H1 (cell line): ENCODE measurements at places on chromosomes 4 and X. TPM values are rescaled to one million over a fixed set of nuclear protein-coding genes. Genes with fewer than 3 reads are reported as not detected.

DNA sequence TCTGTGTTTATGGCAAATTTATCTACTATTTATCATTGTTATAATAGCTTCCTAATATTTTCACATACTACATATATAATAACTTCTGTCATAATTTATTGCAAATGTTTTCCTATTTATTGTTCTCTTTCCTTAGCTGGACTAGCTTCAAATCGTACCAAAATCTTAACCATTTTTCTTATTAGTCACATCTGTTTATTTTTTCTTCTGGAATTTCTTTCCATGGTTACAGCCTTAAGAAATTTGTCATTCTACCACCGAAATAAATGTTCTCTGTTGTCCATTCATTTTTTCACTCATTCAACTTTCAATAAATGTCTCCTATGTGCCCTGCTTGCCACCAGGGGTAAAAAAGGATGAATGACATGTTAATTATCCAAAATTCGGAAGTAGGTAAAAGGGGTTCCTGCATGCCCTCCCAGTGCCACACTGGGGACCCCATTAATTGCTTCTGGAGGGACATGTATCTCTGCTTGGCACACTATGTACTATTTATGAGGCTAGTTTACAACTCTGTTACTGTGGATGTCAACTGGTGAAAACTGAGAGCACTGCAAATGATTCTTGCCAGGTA, 182.1 kb downstream of the SH3KBP1 start:
- DNase-seq: no peak

MAGEE1 gene
- 1.3 and 2.3 TPM in 2 replicates for polyA plus RNA-seq

LAMP2 gene
- 14.3 and 21.2 TPM in 2 replicates for polyA plus RNA-seq

HAUS3 gene
- polyA plus RNA-seq: 3.2 and 5.1 TPM in 2 replicates

DNA sequence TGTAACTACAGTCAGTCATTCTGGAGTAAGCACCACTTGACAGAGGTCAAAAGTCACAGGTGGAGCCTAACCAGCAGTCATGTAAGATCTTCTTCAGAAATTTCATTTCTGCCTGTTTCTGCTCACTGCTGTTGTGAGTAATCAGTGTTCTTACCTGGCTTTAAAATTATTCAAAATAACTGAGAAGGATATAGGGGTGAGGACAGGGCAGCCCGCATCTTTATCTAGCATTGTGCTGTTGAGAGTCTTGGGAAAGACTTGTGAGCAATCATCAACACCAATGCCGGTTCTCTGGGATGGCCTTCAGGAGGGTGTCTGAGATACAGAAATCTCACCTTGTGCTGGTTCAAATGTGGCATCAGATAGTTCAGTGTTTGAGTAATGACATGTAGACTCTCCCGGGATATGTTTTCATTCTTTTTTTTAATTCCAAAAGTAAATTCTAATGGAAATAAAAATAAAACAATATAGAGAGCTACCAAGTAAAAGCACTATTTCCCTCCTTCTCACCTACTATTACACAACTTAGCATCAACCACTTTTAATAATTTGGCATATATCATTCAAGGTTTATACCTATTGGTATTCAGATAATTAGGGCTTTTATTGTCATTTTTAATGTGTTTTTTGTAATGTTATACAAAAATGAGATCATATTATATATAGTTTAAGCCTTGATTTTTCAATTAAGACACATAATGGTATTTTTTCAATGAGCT, 37.1 kb downstream of the AREG start:
- no peak for DNase-seq

GRCh38 chr4:2484993-2485392, 16.1 kb downstream of the RNF4 start:
- no peak for DNase-seq

- no peak for DNase-seq
Observed at GRCh38 chr4:40909363-40909876, 159.7 kb downstream of the NSUN7 start.

UCP1 gene
- 0.22 and 0.44 TPM in 2 replicates for polyA plus RNA-seq

DNA sequence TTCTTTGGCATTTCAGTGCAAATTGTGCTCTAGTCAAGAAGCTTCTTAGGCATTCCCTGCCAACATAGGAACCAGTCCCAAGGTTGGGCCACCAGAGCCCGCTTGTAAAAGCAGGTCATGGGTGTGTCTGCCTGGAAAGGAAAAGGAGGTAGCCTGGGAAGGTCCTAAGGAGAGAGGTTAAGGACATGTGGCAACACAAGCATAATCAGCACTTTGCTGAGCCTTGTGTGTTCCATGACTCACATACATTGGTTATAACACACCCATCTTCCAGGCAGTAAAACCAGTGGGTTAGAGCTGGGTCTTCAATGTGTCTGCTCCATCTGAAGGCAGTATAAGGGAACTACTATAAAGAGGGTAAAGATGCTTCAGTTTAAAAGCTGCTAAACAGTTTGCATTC, 165.0 kb downstream of the FHIP1A start:
- no peak for DNase-seq

DNA sequence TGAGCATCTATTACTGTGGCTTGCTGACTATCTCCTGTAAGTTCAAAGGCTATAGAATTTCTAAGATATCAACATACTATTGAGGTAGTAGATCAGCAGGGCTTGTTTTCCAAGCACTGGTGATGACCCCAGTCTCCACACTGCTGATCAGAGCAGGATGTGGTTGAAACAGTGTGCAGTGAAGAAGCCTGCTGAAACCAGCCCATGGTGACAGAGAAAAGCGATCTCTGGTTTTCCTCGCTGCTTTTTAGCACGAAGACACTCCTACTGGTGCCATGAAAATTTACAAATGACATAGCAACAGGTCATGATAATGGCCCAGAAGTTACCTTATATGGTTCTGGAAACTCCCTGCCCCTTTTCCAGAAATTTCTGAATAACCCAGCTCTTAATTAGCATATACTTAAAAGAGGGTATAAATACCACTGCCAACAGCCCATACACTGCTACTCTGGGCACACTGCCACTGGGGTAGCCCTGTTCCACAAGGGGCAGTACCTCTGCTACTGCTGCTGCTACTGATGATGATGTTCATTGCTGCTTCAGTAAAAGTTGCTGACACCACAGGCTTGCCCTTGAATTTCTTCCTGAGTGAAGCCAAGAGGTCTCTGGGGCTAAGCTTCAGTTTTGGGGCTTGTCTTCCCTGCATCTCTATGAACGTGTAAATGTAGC, 1689.5 kb upstream of the PCDH10 start:
- DNase-seq: no peak

MGAT4D gene
- polyA plus RNA-seq: not detected in 2 replicates

- DNase-seq: no peak
Observed at GRCh38 chr4:164725066-164725465, 28.9 kb upstream of the SMIM31 start.

GRCh38 chr4:25703731-25704388, 48.2 kb downstream of the SLC34A2 start:
- no peak for DNase-seq

DNA sequence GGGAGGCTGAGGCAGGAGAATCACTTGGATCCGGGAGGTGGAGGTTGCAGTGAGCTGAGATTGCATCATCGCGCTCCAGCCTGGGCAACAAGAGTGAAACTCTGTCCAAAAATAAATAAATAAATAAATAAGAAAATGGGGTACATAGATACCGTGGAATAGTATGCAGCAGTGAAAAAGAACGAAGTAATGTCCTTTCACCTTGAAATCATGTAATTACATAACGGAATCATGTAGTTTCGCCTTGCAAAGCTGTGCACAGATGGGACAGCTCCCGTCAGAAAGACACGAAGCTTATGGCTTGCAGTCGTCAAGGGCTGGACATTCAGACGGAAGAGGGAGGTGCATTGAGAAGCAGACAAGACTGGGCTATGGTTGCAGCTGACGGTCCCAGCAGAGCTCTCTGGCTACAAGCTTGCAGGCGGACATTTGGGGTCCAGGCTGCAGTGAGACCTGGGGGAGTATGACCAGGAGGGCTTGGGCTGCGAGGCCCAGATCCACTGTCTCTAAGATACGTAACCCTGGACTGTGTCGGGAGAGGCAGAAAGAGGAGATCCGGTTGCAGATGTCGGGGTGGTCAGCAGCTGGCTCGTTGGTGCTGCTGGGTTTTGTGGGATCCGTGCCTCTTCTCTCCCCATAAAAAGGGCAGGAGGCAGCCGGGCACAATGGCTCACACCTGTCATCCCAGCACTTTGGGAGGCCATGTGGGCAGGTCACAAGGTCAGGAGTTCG, 6.2 kb upstream of the P2RY8 start:
- DNase-seq: no peak

DNA sequence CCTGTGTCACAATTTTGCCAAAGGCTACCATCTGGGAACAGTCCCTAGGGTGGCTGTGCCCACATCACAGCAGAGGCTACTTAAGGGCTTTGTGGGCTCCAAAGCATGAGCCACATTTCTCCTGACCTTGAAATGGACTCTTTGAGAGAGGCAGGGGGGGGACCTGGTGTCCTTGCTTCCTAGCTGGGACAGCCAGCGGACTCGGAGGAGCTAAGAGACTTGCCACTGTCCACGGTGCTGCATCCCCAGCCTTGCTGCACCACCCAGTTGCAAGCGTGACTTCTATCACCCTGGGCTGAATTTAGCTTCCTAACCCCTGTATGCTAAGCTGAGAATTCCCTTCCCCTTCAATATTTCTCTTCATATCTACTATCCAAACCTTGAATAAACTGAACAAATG, 99.0 kb downstream of the PHKA2 start:
- no peak for DNase-seq
